ENCODE measurements at places on chromosomes 16 and 17.

DNA sequence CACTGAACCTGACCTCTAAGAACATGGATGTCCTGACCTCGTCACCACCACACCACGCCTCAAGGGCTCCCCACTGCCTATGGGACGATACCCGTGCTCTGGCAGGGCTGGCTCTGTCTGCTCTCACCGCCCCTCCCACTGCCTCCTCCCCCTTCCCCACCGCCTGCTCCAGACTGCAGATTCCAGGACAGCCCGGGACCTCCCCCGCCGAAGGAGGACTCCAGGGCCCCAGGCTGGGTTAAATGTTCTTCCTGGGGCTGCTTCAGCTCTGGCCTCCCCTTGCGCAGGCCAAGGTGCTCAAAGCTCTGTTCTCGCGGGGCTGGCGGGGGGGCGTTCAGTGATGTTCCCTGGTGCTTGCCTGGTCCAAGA is 3.1 kb downstream of the NPW start:
- no peak for DNase-seq

DNA sequence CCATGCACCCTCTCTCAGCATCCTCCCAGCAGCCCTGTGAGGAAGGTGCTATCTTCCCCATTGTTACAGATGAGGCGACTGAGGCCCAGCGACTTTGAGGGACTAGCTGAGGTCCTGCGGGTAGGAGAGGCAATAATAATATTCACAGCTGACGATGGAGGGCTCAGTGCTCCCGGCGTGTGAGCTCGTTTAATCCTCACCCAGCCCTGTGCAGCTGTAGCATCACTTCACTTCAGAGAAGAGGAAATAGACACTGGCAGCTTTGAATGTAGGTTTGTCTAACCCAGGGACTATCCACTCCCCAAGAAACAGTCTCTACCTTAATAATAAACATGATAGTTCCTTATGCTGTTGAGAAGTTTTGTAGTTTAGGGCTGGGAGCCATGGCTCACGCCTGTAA is 21.6 kb downstream of the LASP1 start:
- DNase-seq: no peak

DNA sequence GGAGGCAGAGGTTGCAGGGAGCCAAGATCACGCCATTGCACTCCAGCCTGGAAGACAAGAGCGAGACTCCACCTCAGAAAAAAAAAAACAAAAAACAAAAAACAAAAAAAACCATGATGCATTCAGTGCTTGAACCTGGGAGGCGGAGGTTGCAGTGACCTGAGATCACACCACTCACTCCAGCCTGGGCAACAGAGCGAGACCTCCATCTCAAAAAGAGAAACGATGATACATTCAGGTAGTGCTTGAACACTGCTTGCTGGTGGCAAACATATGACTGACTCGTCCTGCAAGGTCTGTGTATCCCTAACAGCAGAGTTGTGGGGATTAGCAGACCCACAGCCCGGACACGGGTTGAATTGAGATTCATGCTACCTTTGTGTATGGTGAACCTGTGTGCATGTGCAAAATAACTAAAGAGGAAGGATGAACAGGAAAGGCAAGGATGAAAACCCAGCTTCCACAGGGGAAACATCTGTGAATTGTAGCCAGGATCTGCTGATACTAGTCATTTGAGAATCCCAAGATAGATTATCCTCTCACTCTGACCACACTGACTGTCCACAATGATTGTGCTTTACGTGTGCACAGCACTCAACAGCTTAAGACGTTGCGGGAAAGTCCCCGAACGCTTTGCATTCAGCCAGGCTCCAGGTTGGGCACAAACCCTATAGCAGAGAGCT is 52.4 kb upstream of the MRPS23 start:
- no peak for DNase-seq

DNA sequence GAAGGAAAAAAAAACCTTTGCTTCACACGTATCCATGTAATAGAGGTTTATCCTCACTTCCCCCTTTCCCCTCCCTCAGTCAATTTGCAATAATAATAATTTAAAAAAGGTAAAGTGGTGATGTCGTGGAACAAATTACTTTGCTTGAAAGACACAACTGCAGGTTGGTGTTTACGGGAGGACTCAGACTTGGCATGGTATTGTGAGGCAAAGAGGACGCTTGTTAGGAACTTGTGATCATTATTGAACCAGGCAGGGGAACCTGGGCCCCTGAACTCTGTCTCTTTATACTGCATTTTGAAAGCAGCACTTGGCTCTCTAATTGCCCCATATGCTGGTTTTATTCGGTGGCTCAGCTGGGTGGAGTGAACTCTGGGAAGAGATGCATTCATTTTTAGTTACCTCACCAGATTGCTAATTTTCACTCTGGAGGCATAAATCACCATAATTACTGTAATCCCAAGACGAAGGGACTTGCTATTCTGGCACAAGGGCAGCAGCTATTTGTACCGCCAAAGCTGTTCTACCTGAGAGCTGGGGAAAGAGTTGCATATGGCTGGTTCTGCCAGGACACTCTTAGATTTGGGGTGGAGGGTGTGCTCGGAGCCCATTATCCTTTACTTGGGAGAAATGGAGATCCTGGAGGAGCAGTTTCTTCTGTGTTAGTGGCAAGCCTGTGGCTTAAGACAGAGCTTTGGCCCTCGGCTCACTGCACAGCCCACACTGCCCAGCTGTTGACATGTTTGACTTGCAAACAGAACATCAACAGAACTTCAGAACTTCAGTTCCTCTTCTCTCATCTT is 5.7 kb upstream of the DHX8 start:
- DNase-seq: no peak

- no peak for DNase-seq
These were observed 38.8 kb downstream of the RPGRIP1L start for GRCh38 chr16:53664724-53665345.

DNA sequence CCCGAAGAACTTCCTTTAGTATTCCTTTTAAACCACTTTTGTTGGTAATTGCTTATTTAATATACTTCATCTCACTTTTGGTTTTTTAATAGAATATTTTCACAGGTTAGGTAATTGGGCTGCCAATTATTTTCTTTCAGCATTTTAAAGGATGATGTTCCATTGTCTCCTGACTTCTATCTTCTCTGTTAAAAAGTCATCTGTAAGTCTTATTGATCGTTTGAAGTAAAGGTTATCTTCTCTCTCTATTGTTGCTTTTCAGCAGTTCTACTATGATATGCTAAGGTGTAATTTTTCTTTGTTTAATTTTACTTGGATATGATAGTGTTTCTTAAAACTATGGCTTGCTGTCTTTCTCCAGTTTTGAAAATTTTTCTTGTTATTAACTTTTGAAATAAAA is 307.5 kb downstream of the MAP2K4 start:
- no peak for DNase-seq

GRCh38 chr17:50917418-50917743 is 51.2 kb upstream of the TOB1 start:
- DNase-seq: no peak

DNA sequence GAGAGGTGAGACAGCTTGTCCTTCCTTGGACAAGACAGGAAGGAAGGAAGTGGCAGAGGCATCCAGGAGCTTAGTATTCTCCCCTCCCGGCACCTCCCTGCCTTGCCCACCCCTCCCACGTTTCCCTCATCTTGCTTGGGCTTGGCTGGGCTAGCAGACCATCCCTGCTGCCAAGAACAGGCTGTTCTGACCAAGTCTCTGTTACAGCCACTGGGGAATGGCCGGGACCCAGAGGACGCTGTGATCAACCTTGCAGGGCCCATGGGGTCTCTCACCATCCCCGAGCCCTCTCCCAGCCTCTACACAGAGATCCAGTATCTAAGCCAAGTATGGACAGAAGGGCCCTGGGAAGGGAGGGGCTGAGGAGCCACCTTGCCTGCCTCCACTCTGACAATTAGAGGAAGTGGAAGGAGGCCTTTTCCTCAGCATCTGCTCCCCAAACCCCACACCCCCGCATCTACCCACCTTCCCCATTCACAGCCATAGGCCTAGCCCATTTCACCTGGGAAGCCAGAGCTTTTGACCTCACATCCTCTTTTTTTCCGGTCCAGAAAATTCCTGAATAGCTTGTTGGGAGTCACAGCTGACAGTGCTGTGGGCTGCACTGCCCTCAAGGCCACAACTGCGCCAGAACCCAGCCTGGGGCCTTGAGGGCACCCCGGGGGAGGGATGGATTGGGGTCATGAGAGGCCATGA is 14.1 kb downstream of the CD300LG start:
- no peak for DNase-seq

DNA sequence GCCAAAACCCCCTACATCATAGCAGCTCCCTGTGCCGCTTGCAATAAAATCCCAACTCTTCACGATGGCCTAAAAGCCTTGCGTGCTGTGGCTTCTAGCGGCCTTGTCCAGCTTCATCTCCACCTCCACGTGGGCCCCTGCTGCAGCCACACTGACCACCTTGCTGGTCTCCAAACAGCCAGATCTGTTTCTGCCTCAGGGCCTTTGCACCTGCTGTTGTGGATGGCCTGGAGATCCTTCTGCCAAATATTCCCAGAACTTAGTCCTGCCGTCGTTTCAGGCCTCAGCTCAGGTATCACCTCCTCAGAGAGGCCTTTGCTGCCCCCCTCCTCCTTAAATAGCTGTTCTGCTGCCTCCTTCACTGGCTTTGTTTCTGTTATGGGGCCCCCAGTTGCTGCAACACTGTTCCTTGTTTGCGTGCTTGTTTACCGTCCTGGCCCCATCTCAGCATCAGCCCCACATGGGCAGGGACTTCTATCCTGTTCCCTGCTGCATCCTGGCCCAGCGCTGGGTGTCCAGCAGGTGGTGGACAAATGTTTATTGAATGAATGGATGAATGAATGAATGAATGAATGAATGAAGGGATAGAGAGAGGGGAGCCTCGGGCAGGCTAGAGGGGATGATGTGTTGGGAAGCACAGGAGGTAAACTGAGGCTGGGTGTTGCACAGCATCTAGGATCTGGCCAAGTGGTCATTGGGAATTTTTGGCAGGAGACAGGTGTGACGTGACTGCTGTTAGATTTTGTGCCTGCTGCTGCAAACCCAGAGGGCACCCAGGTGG is 171.0 kb upstream of the GSE1 start:
- no peak for DNase-seq

GRCh38 chr17:2395258-2396181 is 5.3 kb downstream of the MNT start:
- no peak for DNase-seq

GRCh38 chr16:55643161-55643970 is 12.4 kb upstream of the SLC6A2 start:
- no peak for DNase-seq

- DNase-seq: peak; percentile 36
These were observed 237.3 kb upstream of the WSCD1 start for GRCh38 chr17:5832886-5833285.

GRCh38 chr16:13733561-13733960 is 186.4 kb upstream of the ERCC4 start:
- no peak for DNase-seq

DNA sequence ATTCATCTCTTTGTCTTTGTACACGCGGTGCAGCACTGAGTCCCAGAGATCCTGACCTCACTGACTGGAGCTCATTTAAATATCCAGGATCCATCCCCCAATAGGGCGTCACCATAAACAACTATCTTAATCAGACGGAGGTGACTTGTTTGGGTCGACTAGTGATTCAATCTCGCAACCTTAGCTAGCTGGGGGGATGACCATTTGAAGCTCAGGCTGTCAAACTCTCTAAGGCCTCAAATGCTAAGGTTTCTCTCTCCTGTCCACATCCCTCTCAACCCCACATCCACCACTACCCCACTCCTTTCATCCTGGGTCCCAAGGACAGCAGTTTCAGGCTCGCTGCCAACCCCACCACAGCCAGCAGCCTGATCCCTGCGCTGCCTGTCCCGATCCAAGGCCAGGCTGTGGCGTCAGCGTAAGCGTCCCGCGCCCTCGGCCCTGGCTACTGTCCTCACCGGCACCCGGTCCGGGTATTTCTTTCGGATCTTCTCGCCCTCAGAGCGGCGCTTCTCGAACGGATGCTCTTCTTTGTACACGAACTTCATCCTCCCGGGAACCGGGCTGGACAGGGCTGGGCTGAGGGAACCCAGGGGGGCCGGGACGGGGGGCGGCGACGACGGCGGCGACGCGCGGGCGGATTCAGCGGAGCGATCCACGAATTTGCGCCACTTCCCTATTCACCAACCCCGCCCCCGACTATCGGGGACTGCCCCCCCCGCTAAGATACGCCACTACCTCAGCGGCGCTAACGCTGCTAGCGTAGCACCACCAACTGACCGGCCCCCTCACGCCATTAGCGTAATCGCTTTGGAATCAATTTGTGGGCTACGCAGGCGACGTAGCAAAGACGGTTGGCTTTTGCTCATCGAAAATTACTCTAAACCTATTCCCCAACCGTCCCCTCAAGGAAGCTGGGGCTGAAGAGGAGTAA is at the start of gene GABARAP:
Gene GABARAP (minus strand): TSS at position 667 of the 934 bp plus-strand sequence. CDS start 119 bp downstream, at position 548.
- DNase-seq: peak; percentile 93

DNA sequence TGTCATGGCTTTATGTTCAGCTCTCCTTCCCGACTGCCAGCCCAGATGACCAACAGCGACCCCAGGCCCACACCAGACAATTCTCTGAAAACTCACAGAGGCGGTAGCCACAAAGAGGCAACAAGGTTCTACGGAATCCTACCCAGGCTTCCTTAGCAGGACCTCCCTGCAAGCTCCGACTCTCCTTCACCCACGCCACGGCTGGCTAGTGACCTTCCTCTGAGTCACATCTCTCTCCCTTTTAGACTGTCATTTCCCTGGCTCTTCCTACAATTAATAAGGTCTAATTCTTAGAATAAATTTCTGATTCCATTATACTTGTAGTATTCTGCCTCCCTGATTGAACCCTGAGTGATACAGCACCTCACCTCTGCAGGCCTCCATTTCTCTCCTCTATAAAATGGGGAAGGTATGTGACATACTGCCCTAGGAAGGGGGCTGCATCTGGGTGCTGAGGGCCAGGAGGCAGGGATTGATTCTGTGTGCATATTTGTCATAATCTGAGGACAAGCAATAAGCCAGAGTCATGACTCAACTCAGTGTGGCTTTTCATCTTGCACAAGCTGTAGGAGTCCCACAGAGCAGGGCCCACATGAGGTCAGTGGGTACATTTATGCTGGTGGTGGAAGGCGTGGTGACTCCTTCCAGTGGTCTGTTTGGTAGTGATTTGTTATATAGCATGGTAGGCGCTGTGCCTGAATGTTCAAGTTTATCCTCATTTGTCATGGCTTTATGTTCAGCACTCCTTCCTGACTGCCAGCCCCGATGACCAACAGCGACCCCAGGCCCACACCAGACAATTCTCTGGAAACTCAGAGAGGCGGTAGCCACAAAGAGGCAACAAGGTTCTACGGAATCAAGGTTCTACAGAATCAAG is 46.2 kb downstream of the SMPD3 start:
- no peak for DNase-seq

DNA sequence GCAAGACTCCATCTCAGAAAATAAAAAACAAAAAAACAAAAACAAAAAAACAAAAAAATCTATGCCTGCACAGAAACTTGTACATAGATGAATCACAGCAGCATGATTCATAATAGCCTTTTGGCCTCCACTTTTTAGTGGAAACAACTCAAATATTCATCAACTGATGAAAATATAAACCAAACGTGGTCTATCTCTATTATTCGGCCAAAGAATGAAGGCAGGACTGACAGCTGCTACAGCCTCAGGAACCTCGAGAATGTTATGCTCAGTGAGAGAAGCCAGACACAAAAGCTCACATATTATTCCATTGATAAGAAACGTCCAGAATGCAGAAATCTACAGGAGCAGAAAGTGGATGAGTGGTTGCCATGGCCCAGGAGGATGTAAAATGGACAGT is 19.8 kb downstream of the PPL start:
- DNase-seq: no peak

- DNase-seq: no peak
These were observed 5.2 kb downstream of the TRAF4 start for GRCh38 chr17:28748852-28749515.

GRCh38 chr17:80190716-80191115 is 20.9 kb downstream of the CARD14 start:
- no peak for DNase-seq

- no peak for DNase-seq
These were observed 109.6 kb downstream of the C16orf78 start for GRCh38 chr16:49483251-49483650.
